ENCODE measurements at places on chromosomes 2 and 18.
A peak's percentile ranks its signal among the peaks of the same experiment; 100 is the strongest.

- no peak for DNase-seq
Observed at GRCh38 chr18:2480536-2480935, 90.8 kb downstream of the METTL4 start.

DNA sequence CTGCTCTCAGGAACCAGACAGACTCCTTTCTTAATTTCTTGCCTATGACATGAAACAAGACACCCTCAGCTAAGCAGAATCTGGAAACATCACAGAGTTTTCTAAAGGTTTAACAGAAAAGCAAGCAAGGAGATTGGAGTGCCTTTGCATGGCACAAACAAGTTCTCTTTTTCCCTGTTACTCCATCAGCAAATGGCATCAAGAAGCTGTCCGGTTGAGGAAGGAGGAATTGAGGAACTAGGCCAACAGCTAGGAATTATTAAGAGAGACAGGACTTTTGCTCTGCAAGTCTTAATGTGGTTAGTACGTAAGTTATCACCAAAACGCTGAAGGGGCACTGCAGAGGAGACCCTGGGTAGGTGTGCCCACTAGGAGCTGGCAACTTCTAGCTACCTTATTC is 53.2 kb downstream of the NEB start:
- DNase-seq = no peak

DNA sequence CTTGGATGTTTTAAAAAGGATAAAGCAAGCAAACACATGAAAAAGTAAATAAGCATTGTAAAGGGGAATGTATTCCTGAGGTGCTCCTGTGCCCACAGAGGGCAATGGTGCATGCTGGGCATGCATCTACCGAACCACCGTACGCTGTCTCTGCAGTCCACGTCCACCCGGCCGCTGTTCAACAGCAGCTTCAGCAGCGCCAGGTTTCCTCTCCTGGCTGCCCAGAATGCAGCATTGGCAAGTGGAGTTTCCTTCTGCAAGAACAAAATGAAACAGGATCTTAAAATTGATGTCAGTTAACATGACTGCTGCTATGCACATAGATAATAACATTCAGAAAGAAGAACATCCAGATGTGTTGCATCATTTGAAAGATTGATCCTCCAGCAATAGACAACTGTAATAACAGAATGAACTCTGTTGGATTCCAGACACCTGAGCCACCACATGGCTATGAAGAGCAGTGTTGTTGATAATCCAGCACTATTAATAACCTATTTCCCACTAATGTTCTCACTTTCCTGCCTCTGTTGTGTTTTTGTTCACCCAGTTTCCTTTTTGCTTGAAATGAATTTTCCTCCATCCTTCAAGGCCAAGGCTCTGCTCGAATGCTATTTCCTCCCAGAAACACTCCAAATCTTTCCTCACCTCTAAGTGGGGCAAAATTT is 13.6 kb downstream of the ANKRD29 start:
- DNase-seq = no peak

DNA sequence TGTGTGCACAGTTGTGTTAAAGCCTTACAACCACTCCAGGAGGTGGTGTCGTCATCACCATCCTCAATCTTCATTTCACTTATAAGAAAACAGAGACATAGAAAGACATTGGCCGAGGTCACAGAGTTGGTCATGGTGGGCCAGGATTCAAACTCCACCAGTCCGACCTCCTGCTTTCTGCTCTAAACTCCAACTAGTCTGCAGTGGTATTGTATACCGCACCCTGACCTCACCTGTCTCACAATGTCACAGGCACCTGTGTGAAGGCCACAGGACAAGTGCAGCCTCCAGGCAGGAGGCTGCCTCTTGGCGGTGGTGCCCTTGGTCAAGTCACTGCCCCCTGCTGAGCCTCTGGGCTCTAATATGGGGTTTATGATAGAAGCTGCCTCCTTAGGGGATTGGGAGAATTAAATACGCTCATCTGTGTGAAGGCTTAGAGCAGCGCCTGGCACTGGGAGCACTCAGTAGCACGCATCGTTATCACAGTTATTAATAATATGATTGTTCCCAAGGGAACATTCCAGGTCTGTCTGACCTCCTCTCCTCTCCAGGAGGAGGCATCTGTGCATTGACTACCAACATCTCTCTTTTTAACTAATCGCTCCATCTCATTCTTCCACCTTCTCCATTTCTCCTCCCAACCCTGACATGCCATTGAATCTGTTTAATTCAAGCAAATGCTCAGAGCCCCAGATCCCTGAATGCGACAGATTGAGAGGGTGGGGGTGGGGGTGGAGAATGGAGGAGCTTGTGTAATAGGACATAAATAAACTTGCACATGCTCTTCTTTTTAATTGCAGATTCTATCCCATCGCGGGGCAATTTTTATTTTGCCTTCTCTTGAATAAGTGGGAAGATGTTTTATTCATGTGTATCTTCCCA is 112.7 kb downstream of the MCFD2 start:
- DNase-seq = no peak

DNA sequence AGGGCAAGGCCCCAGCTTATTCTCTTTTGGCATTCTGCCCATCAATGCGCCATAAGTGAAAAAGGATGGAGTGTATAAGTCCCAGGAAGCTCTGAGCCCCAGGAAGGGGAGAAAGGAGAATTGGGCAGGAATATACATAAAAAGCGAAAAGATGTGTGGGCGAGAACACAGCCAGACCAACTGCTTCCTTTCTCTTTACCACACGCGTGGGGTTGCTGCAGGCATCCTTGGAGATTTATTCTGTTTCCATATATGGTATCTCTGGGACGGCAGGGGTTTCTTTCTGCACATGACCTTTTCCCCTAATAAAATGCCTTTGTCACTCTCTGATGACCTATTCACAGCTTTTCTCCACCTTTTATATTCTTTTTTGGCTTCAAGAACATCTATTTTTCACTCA is 440.5 kb downstream of the NBAS start:
- DNase-seq = no peak

- DNase-seq = no peak
Observed at GRCh38 chr2:26268213-26268612, 23.5 kb downstream of the HADHB start.

DNA sequence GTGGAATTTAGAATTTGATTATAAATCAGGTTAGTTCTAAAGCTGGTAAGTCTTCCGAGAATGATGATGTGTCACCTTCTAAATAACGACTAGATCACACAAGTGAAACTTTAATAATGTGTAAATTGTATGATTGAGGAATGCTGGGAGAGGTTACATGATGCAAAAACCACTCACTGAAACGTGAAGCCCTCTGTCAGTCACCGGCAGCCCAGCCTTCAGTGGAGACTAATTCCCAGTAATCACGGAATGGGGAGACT is 45.9 kb upstream of the ROCK2 start:
- no peak for DNase-seq

DNA sequence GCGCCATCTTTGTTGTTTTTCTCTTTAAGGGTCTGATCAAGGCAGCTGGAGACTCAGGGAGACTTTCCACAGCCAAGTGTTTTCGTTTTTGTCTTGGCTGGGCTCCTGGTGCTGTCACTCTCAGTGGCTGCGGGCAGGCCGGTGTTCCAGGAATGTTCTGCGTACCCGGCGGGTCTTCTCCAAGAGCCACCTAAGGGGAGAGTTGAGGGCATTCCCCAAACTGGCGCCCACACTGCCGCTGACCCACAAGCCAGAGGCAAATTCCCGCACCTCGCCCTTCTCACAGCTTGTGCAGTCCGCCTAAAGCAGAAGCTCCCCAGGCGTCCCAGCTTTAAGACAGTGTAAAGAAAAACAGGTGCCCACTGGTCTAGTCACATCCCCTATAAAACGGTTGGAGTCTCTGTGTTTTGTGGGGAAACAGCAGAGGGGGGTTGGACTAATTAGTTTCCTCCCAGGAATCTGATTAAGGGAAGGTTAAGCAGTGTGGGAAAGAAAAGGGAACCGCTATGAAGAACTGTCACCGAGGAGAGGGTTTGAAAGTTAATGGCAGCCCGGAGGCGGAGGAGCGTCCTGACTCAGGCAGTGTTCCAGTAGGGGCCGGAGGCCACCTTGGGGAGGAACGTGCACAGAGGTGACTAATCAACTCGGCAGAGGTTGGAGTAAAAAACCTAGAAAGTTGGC is 224.5 kb downstream of the SLC4A3 start:
- no peak for DNase-seq

DNA sequence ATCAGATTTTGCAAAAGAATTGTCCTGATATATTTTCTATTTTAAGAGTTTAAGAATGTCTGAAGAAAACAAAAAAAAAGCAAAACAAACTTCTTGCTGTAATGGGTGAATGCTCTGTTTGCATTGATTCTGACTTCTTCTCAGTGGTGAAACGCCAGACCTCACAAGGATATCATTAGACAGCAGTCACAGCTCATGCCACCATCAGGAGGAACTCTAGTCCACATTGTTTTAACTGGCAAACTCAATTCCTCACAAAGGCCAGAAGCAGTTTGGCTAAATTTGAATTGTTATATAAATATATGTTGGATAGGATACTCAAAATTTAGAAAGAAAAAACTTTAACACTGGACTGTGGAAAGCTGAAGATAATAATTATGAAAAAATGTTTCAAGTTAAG is 89.4 kb downstream of the DOK6 start:
- no peak for DNase-seq

- no peak for DNase-seq
Observed at GRCh38 chr18:74828200-74828599, 230.5 kb downstream of the ZNF407 start.

DNA sequence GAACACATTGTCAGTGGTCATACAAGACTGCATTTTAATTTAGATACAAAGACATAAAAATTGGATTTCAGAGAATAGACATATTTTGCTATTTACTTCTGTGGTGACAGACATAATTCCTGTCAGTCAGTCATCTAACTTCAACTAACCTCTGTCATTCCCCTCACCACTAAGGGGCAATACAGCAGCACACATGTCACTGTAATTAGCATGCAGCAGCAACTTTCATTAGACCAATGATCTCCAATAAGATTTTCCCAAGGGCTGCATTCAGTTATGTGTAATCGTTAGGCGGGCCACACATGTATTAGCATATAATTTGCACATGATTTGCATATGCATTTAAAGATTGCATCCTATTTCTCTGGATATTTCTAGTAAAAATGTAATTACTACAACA is 624.5 kb downstream of the NR4A2 start:
- no peak for DNase-seq

- DNase-seq = no peak
Observed at GRCh38 chr18:40313030-40313642, 1641.9 kb upstream of the PIK3C3 start.

GRCh38 chr2:15832849-15833680 is 107.3 kb upstream of the MYCN start:
- no peak for DNase-seq

DNA sequence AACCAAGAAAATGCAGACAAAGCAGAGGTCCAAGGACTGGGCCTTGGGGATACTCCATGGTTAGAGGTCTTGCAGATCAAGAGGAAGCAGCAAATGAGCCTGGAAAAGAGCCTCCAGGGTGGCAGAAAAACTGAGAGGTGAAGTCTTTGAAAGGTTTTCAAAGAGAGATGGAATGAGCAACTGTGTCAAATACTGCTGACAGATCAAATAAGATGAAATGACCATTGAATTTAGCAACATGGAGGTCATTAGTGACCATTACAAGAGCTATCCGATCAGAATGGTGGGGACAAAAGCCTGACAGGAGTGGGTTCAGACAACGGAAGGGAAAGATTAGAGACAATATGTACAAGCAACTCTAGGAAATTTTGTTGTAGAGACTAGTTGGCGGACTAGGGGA is 1.5 kb downstream of the CLHC1 start:
- no peak for DNase-seq

GRCh38 chr2:125185691-125186270 is 1160.7 kb downstream of the CNTNAP5 start:
- no peak for DNase-seq

- no peak for DNase-seq
Observed at GRCh38 chr2:212157012-212157411, 381.6 kb downstream of the ERBB4 start.

DNA sequence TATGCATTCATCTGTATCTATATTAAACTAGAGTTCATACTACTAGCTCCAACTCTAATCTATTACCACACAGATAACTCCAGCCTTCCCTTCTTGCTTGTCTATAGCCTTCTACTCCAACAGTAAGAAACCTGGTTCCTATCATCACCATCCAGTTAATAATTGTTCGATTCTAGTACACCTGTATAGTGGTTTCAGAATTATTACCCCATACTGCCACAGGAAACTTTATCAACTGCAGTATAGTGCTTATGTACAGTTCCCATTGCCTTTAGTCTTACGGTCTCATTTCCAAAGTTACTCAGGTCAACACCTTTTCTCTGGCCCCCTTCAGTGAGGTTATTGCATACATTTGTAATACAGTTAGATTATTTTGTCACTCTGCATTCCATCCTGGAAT is 14.5 kb downstream of the METTL8 start:
- no peak for DNase-seq

DNA sequence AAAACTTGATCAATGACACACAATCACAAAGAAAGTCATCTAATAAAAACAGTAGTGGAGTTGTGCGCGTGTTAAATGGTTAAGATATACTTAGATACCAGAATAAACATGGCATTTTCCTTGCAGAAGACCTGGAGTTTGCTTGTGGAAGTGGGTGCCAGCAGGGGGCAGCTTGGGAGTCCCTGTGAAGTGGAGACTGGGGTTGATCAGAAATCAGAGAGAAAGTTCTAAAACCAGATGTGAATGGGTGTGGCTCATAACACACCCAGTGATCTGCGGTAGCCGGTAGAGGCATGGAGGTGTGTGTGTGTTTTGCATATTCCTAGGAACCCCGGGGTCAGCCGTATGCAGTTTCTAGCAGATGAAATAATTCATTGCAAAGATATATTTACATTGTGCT is 300.1 kb upstream of the TRIB2 start:
- peak; percentile 79 for DNase-seq

DNA sequence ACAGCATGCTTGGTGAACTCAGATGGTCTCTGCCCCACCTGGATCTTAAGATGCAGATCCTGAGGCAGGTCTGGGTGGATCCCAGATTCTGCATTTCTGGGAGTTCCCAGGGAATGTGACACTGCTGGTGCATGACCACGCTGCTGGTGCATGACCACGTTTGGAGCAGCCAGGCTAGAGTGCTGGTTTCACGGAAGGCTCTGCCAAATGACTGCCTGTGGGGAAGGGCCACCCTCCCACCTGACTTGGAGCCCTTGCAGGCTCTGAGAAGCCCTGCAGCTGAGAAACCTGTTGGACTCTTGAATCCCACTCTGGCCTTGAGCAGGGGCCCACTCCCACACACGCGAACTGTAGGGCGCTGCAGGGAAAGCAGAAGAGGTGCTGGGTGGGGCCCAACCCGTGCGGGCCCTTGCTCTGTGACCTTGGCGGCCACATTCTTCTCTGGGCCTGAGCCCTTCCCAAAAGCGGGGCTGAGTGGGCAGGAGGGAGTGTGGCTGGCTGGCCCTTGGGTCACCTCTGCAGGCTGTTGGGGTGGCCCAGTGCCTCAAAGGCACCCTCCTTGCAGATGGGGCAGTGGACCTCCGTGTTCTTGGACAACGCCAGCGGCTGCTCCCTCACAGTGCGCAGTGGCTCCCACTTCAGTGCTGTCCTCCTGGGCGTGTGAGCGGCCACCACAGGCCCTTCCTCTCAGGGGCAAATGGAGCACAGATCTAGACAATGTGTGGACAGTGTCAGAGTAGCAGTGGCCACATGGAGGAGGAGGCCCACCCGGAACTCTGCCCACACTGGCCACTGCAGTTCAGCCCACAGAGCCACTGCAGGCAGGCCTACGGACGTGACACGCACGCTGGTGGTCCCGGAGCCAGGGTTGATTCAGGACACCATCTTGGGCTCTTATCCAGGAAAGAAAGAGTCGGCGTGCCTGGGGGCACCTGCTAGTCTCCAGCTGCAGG is 7.9 kb downstream of the ERFE start:
- no peak for DNase-seq
